ENCODE measurements at places on chromosomes 4 and X.

DNA sequence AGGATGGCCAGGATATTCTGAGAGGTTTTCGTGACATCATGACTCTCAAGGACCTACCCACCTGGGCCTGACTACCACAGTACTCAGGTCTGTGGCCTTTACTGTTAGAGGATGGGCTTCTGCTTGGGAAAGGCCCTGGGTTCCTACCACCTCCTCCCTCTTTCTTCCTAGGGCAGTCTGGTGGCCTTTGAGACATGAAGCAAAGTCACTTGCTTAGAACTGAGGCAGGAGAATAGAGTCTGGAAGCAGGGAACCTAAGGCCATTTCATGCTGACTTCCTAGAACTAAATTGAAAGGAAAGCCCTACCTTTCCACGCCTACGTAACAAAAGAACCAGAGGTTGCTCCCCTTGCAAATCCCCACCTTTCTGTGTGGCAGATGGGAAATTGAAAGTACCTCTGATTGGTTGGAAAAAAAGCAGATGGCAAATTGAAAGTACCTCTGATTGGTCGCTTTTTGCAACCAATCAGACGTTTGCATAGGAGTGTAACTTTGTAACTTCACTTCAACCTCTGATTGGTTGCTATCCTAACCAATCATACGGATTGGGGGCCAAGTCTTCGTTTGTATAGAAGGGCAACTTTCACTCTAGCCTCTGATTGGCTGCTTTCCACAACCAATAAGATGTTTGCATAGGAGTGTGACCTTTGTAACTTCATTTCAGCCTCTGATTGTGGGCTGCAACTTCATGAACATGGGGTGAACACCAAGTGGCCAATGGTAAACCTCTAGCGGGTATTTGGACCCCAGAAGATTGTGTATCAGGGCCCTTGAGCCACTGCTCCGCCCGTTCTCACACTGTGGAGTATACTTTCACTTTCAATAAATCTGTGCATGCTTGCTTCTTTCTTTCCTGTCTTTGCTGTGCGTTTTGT, 9.9 kb upstream of the AKAP14 start:
- DNase-seq, result no peak

DNA sequence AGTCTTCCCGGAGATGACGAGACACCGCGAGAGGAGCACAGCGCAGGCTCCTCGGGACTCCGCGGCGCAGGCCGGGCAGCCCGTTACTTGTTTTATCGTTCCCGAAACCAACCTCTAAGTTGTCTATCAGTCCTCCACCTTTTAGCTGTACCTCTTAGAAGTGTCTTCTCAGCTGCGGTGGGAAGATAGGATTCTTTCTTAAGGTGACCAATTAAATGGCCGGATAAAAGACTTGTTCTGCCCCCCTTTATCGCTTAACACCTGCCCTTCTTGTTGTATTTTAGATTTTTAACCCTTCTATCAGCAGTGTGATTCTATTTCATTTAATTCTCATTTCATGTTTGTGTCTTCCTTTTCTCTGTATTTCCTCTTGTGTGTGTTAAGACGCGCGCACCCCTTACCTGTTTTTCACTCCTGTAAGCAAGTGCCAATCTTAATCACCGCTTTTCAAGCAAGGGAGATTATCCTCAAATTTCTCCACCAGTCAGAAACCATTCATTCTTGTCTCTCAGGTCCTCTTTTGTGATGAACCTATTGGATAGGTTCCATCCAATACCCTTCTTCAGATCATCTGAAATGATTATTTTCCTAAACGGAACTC, at the start of gene SLC9B2:
TSS of gene SLC9B2 (minus strand) at position 15 of the 601 bp plus-strand sequence. CDS start 9,211 bp downstream, outside the sequence.
- DNase-seq, result no peak

- no peak for DNase-seq
Measured at GRCh38 chr4:88008743-88009171, 1.3 kb downstream of the PKD2 start.

DNA sequence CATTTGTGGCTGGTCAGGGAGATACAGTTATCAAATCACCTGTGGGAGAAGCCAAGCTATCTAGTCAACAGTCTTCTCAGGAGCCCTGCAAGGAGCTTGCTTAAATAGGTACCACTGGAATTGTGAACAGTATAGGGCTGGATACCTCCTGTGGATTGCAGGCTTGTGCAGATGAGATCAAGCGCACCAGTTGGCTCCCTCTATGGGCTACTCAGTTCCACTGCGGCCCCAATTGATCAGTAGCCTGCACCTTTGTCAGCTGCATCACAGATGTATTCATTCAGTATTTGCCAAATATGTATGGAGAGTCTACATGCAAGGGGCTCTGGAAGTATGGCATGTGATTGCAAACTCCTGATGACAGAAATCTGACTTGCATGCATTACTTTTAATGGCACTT, 28.6 kb downstream of the TEX13A start:
- DNase-seq, result no peak

DNA sequence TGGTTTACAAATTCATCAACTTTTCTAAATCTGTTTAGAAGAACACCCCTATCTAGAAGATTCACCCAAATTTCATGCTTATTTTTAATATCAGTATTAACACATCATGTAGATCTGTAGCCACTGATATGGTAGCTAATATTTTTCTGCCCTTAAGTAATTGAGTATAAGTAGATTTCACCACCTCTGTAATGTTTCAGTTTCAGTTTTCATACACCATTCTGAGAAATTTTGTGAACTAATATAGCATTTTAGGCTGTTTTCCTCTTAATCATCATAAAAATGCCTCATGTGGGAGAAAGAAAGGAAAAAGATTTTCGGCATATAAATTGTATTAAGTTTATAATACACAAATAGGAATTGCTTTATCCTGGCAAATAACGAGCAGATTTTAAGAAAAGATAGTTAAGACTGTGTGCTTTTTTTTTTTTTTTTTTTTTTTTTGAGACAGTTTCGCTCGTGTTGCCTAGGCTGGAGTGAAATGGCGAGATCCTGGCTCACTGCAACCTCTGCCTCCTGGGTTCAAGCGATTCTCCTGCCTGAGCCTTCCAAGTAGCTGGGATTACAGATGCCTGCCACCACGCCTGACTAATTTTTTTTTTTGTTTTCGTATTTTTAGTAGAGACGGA, 21.4 kb upstream of the RBPJ start:
- no peak for DNase-seq

DNA sequence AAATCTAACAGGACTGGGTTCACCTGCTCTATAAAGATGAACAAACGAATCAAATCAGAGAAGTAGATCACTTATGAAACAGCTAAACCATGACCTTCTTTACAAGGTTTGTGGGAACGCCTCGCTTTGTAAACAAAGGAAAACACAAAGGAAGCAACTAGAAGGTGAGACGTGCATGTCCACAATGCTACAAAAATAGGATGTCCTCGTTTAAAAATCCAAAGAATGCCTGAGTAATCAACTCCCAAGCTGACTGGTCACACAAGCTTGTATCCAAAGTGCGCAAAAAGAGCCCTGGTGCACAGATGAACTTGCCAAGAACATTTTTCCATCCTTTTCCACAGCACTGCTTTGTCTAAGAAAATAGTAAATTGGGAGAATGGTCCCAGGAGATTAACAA, 6.3 kb upstream of the SH3KBP1 start:
- no peak for DNase-seq

- no peak for DNase-seq
Measured at GRCh38 chrX:12610079-12610478, 181.1 kb upstream of the PRPS2 start.

DNA sequence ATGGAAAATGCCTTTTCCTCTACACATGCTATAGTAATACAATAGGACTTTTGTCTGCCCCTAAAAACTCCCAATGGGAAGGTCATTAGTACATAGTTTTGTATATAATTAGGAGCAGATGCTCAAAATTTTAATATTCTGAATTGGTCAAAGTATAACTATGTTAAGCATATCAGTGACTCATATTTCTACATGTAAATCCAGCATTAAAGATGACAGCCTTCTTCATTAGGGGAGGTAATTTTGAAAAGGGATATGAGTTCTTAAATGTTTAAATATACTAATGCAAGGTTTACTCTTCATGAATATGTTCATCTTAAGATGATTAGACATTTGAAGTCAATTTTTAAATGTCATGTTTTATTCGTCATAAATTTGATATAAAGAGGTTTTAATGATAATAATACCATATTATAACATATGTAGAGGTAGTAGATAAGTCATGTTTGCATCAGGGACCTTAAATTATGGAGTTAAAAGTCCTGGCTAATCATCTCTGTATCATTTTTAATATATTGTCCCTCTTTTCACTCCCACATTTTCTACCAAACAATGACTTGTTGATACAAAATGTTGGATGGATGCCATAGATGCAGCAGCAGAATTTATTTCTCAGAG, 218.8 kb downstream of the STPG2 start:
- DNase-seq, result no peak

GRCh38 chr4:101334963-101335572, 12.3 kb downstream of the PPP3CA start:
- DNase-seq, result no peak

- no peak for DNase-seq
Measured at GRCh38 chrX:103099691-103100090, 6.7 kb upstream of the NXF3 start.

GRCh38 chr4:39706334-39706733, 8.4 kb downstream of the UBE2K start:
- no peak for DNase-seq

DNA sequence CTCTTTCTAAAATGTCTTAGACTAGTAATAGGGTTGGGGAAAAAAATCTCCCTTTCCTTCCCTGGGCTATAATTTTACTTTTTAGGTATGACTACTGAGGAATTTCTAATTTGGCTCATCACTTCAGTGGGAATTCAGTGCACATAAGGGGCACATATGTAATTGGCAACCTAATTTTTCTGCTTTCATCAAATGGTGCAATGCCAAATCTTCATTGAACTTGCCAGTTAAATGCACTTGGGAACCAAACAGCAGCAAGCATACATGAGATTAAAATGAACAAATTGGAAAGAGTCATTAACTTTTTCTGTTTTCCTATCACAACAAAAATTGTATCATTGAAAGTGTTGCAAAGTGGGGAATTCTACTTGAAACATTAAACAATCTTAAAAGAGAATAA, 2.9 kb upstream of the CCSER1 start:
- no peak for DNase-seq

DNA sequence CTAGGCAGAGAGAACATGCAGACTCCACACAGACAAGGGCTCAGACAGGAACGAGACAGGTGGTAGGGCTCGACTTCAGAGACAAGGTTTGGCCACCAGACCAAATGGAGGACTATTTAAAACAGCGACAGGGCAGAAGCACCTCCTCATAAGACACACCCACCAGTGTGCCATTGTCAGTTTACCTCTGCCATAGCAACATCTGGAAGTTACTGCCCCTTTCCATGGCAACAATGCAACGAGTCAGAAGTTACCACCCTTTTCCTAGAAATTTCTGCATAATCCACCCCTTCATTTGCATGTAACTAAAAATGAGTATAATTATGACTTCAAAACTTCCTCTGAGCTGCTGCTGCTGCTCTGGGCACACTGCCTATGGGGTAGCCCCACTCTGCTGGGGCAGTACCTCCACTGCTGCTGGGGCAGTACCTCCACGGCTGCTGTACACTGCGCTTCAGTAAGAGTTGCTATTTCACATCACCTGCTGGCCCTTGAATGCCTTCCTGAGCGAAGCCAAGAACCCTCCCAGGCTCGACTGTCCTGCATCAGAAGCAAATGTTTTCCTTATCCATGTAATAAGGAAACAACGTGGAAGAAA, 2222.3 kb upstream of the AGA start:
- DNase-seq, result no peak

GRCh38 chrX:150967786-150968185, 15.3 kb upstream of the HMGB3 start:
- no peak for DNase-seq

GRCh38 chr4:153170407-153170806, 33.8 kb upstream of the TRIM2 start:
- no peak for DNase-seq

DNA sequence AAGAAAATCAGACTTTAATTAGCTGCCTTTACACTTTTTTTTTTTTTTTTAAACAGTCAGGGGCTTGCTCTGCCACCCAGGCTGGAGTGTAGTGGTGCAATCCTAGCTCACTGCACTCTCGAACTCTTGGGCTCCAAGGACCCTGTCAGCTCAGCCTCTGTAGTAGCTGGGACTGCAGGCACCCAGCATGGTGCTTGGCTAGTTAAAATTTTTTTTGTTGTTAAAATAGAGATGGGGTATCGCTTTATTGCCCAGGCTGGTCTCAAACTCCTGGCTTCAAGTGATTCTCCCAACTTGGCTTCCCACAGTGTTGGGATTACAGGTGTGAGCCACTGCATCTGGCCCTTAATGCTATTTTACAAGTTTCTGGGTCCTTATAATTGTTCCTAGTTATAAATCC, 359.1 kb downstream of the SPRY1 start:
- no peak for DNase-seq

DNA sequence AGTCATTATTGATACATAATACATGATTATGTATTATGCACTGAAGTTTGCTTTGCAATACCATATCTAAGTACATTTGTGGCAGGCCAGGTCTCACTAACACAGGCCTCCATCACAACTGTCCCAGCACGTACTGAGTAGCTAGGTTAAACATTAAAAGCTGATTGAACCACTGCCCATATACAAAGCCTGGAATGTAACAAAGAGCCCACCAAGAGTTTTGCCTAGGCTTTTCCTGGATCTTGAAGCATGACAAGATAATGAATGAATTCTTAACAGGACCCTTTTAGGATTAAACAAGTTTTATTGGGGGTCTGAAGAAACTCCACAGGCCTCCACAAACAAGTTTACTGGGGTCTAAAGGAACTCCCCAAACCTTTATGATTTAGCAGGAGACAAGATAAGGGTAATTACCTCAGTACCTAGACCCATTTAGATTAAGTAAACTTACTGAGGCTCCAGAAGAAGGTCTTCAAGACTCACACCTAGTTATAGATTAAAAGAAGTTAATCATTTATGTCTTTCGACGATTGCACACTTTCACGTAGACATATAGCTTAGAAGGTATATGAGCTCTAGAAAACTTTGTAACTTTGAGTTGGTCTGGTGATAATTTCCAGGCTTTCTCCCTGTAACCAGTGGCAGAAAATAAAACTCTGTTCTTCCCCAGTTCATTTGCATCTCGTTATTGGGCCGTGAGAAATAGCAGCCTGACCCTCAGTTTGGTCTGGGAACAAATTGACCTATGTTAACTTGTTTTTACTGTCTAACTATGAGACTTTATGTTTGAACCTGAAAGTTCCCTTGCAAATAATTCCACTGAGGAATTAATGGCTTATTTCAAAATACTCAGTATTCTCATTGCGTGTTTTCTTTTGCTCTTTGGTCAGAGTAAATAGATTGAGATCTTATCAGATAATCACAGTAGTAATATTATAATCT, 84.8 kb downstream of the PHEX start:
- no peak for DNase-seq

DNA sequence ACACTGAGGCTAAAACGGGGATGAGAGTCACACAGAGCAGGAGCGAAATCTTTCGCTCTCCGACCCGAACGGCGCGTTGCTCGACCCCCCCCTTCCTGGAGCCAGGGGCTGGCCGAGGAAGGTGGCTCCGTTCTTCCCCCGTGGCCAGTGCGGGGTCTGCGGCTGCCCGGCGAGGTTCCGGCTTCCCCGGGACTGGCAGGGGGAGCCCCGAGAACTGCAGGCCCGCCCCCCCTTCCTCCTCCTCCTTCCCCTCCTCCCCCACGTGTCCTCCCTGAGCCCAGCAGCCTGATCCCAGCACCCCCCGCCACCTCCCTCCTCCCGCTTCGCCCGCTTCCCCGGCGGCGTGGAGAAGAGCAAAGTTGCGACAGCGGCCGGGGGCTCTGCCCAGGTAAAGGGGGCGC, 2.4 kb upstream of the BCORL1 start:
- DNase-seq, result peak; percentile 8
